ENCODE measurements at places on chromosomes 2 and 18.

GRCh38 chr2:18704276-18704675, 114.9 kb upstream of the NT5C1B start:
- DNase-seq, result no peak

- DNase-seq, result no peak
Measured at GRCh38 chr2:240374085-240374907, 61.2 kb upstream of the GPC1 start.

- DNase-seq, result no peak
Measured at GRCh38 chr2:170180031-170180566, 2.2 kb downstream of the MYO3B start.

DNA sequence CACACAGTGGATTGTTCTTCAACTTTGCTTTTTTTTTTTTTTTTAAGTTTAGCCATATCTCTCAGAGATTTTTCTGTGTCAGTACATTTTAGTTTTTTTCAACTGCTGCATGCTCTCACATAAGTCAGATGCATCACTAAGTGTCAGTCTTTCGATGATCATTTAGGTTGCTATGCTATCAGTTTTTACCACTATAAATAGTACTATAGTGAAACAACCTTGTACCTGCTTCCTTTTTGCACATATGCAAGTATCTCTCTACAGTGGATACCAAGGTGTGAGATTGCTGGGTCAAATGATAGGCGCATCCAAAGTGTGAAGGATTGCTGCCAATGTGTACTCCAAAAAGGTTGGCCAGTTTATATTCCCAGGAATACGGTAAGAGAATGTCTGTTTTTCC, 33.5 kb upstream of the MAP4K3 start:
- no peak for DNase-seq

DNA sequence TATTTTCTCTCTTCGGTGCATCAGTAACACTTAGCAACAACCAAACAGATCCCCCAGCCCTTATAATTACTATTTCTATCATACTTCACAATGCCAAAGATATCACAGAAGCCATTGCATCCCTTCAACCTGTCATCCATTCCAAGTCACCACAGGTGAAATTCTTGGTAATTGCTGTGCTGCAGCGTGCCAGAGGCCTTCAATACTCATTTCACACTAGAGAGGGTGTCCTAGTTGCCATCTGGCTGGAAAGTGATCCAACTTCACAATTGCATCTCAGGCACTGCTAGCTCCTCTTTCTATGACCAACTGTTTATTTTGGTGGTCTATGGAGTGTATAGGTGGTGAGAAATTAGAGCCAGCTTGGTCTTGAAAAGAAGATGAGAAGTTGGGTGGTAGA, 131.2 kb downstream of the NUP35 start:
- DNase-seq, result no peak

- DNase-seq, result no peak
Measured at GRCh38 chr2:15660491-15661294, 69.0 kb downstream of the DDX1 start.

DNA sequence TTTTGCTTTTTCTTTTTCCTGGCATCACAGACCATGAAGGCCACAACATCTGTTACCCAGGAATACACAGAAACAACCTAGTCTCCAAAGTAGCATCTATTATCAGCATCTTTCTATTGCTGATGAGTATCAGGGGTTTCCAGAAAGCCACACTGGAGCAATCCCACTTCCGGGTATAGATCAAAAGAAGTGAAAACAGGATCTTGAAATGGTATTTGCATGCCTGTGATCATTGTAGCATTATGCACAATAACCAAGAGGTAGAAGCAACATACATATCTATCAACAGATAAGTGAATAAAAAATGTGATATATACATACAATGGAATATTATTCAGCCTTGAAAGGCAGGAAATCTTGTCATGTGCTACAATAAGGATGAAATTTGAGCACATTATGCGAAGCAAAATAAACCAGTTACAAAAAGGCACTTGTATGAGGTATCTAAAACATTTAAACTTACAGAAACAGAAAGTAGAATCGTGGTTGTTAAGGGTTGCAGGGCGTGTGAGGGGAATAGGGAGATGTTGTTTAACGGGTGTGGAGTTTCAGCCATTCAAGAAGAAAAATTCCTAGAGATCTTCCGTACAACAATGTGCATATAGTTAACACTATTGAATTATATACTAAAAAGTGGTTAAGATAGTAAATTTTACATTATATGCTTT, 115.1 kb downstream of the KCNE4 start:
- DNase-seq, result no peak

- no peak for DNase-seq
Measured at GRCh38 chr2:156396126-156396525, 40.1 kb upstream of the GPD2 start.

DNA sequence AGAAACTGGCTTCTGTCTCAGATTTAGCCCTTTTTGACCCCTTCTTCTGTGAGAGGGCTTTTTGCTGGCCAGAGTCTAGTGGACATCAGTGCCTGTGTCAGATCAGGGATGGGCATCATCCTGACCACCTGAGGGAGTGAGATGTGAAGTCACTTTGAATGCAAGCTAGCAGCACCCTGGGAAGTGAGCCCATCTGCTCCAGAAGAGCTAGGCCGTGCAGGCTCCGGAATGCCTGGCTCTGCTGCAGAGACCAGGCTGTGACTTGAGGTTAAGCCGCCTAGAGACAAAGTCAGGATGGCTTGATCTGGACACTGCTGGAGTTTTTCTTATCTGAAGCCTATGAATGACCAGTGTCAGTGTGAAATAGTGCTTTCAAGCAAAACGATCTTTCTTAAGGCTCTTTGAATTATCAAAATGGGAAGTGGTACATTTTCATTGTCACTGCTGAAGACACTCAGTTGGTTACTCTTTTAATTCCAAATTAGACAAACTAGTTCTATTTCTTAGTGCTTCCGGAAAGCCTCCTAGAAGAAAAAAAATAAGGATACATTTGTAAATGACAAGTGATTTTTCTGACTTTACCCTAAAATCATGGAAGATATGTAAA, 20.8 kb downstream of the DGUOK start:
- DNase-seq, result no peak

GRCh38 chr2:70301344-70302194, at the start of gene FAM136A:
FAM136A (minus strand) TSS chr2:70302067; CDS start chr2:70302011, 56 bp downstream.
- DNase-seq, result peak; percentile 80

- DNase-seq, result no peak
Measured at GRCh38 chr2:33633315-33633714, 34.2 kb upstream of the FAM98A start.

DNA sequence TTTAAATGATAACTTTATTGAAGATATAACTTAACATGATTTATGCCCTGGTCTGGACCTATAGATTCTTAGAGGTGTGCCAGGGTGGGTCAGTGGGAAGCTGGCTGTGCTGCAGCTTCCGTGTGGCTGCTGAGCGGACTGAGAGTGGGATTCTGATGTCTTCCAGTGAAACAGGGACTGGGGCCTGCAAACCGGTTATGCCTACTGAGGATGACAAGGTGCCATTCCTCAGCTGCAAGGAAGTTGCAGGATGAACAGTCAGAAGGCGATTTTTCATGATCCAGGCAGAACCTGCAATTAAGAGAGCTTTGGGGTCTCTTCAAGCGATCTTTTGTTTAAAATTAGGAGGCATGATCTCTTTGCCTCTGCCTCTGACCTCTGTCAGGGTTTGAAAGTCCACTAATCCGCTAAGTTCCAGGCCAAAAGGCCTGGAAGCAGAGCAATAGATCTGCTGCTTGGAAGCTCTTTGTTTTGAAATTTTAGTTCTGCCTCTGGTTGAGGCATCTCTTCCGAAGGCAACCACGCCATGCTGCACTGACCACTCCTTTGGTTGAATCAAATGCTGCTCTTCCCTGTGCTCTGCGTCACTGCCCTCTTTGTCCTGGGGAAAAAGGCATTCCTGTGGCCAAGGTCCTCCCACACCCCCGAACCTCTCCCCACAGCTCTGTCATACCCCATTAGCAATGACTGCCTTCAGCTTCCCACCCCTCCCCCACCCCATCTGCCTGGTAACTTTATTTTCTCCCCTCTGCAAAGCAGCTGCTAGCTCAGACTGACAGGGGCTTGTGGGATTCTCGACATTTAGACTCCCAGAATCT, 2.0 kb downstream of the TMEM169 start:
- DNase-seq, result peak; percentile 70

GRCh38 chr2:46794693-46795317, 120.8 kb downstream of the MCFD2 start:
- no peak for DNase-seq

GRCh38 chr2:174593574-174594203, 3.9 kb downstream of the WIPF1 start:
- DNase-seq, result peak; percentile 51

- DNase-seq, result no peak
Measured at GRCh38 chr2:68764806-68765311, 30.2 kb downstream of the ARHGAP25 start.

DNA sequence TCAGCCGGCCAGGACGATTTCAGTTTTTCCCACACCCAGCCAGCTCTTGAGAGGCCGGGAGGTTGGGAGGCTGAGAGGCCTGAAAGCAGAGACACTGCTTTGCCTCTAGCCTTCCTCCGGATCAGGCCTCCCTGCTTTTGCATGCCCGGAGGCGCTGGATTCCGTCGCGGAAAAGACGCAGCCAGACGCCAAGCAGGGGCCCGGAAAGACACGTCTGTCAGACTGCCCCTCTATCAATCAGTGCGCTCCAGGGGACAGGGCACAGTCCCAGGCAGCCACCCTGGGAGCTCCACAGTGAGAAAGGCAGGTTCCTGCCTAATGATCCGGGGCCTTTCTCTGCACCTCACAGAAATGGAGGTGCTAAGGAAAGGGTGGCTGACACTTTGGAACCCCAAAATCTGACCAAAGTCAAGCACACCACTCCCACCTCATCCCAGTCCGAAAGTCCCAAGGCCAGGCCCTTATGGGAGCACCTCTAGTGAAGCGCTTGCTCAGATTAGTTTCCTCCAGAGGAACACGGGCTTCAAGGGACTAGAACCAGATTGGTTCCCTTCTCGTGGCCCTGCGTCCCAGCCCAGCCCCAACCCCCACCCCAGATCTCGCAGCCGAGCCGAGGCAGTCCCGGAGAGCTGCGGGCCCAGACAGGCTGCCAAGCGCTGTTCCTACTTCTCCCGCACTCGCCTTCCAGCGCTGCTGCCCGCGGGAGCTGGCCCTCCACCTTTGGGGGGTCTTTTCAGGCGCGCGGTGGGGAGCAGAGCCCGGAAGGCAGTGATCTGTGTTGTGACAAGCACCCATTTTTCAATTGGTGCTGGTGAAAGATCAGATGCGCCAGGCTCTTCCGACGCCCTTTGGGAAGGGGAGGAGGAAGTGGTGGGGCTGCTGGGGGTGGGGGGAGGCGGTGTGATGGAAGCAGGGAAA, 5.0 kb downstream of the DLX1 start:
- DNase-seq, result no peak

DNA sequence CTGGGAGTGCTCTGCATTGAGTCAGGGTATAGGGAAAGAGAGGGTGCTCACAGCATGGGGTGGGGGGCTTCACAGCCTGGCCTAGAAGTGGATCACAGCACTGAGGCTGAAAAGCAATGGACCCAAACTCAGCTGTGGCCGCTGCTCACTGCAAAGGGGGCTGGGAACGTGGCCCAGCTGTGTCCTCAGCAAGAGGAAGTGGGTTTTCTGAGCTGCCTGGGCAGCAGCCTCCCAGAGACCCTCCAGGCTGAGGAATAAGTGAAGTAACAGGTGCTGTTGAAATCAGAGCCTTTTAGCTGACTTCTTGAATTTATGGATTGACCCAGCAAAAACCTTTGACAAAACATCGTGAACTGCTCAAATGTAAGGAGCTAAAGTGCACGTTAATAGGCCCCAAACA, 35.2 kb downstream of the PTGR3 start:
- no peak for DNase-seq

- DNase-seq, result no peak
Measured at GRCh38 chr2:221997683-221998082, 301.1 kb downstream of the PAX3 start.

- no peak for DNase-seq
Measured at GRCh38 chr2:57291209-57291608, 755.4 kb upstream of the VRK2 start.

DNA sequence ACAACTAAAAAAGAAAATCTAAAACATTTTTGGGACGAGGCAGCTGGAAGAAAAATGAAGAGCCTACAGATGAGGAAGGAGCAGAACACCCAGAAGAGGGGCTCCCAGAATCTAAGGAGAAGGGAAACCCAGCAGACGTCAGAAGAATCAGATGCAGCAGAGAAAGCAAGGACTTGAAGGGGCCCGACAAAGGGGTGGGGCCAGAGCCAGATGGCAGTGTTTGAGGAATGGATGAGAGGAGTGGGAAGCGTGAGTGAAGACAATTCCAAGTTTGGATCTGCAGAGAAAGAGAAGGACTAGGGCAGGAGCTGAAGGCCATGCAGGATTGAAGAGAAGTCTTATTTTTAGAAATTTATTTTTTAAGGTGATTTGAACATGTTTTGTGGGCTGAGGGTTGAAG, 19.3 kb downstream of the PTMA start:
- DNase-seq, result no peak

DNA sequence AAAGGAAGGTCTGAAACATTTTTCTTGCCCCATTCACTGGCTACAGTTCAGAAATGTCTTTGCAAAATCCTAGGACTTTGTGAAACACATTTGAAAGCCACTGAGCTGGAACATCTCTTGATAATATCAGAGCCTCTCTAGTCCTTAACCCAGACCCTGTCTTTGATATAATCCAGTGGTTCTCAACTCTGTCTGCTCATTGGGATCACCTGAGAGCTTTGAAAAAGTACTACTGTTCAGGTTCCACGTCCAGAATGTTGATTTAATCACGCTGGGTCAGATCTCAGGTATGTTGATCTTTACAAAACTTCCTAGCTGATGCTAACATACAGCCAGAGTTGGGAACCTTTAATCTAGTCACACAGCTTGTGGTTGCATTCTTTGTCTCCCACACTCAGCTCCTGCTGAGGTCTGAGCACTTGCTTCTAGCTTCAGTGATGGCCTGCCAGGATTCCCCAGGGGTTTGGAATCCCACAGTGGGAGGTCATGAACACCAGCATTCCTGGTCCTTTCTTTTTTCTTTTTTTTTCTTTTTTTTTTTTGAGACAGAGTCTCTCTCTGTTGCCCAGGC, 262.7 kb downstream of the SETBP1 start:
- no peak for DNase-seq

DNA sequence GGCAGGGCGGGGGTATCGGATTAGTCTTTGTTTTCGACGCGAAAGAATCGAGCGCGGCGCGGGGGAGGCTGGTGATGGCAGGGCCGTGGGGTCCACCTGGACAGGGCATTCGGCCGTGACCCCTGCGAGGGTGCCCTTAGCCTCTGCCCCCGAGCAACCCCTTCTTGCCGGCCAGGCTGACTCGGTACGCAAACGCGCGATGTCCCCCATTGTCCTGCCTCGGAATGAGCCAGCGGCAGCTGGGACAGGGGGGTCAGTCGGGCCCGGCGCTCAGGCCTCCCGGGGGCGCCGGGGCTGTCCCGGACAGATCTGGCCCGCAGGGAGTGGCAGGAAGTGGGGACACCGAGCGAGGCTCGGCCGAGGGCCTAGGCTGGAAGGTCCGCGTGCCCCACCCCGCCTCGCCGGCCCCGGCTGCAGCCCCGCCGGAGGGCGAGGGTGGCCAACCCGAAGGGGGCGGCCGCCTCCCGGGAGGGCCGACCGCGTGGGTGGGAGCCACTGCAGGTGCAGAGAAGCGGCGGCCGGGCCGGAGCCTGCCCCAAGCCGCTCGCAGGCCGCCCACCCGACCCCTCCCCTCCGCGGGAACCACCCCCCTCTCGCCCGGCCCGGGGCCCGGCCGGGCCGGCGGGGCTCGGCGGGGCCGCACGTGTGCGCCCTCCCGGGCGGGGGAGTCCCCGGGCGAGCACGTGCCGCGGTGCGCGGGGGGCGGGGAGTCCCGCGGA, at the start of gene TET3:
TET3 (plus strand) TSS at position 708 of the 719 bp plus-strand sequence. CDS start 1,494 bp downstream, outside the sequence.
- no peak for DNase-seq

All from renal cortex interstitium (tissue), 15 donors.